ENCODE measurements at places on chromosomes 4 and X.

DNA sequence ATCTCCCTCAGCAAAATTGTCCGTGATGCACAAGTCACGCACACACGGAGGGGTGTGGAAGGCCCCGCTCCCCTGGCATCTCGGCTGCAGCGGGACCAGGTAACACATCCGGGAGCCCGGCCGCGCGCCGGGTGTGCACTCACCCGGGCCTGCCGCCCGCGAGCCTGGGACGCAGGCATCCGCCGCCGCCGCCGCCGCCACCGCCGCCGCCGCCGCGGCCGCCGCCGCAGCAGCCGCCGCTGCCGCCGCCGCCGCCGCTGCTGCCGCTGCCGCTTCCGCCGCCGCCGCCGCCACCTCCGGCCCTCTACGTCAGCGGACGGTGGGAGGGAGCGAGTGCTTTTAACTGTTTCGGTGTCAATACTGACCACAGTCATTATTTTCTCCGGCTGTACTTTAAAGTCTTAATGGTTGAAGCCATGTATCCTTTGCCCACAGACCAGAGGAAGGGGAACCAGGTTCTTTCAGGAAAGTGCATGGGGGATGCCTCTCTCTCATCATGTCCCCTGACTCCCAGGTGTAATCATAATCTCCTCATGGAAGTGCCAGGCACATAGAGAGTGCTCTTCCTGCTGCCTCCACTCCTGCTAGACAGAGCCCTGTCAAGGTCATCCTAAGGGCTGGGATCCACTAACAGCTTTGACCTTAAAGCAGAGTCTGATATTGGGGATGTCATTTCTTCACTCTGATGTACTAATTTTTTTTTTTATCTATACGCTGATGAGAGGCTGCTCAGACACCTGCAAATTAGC, 38.0 kb downstream of the MAGEE2 start:
- DNase-seq: no peak

DNA sequence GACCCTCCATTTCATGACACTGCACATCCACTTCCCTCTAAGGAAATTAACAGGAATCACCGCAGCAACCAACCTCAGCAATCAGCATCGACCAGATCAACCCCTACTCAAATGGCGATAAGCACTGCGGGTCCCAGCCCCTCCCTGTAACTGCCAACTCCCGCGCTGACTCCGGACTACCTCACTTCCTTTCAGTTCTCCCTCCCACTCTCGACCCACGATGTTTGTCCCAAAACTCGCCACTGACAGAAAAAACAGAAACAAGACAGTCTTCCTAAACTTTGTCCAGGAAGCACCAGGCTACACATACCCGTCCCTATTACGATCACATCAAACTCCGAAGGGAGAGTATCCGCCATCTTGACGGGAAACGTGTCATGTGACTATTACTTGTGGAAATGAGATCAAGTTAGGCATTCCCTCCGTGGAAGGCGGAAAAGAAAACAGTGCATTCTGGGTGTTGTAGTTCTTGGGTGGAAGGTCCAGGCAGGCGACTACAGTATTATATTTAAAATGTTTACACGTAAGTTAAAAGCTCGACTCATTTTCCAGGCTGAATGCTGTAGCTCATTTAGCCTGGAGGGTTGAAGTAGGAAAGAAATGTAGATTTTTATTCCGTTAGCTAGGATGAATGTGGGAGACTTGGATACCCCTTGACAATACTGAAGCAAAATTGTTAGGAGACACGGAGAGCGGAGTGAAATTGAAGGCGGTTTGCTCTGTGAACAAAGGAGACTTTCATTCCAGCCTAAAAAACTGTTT, at the start of gene CHM:
Gene CHM (minus strand): TSS at position 385 of the 762 bp plus-strand sequence. CDS start 26 bp downstream, at position 359.
- no peak for DNase-seq

DNA sequence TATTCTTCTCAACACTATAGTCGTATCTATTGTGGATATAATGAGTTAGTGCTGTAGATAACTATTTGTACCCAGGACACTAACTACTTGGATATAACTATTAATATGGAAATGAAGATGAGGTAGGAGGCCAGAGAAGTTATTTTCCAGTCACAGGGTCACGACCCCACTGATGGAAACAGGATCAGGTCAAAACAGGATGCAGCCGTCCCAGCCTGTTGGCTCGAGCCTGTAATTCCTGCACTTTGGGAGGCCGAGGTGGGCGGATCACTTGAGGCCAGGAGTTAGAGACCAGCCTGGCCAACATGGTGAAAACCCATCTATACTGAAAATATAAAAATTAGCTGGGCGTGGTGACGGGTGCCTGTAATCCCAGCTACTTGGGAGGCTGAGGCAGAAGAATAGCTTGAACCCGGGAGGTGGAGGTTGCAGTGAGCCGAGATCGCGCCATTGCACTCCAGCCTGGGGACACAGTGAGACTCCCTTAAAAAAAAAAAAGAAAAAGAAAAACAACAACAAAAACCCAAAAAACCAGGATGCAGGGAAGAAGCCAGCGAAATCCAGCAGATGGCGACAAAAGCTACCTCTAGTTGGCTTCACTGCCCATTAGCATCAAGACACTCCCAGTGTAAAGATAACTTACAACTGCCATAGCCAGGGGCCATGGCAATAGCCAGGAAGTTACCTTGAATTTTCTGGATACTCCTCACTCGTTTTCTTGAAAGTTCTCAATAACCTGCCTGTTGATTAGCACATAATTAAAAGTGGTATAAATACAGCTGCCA, 37.9 kb upstream of the NKAP start:
- peak; percentile 22 for DNase-seq

DNA sequence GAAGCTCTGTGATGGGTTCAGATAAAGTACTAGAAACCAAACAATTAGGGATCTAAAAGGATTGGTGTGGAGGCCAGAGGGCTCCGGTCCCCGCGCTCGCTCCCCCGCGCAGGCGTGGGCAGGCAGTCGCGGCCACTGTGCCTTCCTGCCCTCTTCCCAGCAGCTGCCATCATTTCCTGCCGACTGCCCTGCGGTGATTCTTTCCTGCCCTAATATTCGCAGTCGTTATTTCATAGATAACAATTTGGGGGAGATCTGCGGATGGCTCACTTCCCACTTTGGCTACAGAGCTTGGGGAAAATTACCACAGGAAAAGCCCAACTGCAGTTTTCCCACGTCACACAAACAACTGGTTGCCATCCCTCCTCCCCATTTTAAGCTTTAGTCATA, 2.2 kb downstream of the GRIA2 start:
- DNase-seq: no peak

DNA sequence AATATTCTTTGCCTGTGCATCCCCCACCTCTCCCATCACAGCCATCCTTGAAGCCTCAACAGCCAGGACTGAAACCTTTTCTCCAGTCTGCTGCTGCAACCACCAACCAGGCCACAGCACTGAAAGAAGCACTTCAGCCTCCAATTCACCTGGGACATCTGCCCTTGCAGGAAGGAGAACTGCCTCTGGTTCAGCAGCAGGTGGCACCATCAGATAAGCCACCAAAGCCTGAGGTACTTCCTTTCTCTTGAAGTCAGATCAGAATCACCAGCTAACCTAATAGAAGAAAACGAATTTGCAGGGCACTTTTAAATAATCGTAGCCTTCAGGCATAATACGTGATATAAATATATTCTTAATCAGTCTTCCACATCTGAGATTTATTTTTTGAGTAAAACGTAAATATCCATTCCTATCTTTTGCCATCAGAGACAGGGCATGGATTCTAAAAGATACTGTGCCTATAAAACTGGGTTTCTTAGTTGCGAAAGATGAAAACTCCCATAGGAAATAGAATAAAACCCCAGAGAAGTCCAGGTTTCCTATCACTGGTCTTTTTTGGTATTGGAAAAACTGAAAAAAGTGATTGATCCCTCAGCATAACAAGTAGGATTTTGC, 9.5 kb downstream of the AMBN start:
- DNase-seq: peak; percentile 55

- no peak for DNase-seq
Observed at GRCh38 chrX:16082470-16083085, 40.8 kb upstream of the GRPR start.

GRCh38 chr4:24363751-24364150, 220.6 kb downstream of the DHX15 start:
- DNase-seq: no peak

DNA sequence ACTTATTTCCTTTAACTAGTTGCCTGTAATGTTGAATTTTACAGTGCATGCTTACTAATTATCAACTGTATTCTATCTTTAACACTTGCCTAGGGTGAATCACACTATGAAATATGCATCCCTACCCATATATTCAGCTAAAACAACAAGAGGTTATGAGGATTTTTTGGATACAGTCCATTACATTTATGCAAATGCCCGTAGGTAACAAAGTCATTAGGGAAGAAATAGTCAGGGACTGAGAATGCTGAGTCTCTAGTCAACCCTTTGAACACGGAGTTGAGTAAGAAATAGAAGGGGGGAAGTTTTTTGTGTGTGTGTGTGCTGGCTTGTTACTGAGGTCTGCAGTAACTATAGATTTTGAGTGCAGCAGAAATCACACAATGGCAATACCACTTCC, 26.1 kb upstream of the CBLL2 start:
- DNase-seq: no peak

DNA sequence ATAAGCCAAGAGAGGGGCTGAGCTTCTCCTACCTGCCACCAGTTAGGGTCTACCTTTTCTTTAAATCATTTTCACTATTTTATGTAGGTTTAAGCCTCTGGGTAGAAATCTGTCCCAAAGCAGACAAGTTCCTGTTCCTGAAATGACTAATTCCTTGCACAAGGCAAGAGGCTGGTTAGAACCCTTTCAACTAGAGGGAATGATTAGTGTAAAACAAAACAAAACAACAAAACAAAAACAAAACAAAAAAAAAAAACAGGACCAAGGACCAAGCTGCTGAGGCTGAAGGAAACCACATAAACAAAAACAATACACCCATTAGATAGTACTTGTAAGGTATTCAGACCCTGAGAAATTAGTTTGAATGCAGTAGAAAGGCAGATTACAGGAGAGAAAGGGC, 62.7 kb downstream of the MAML3 start:
- no peak for DNase-seq

GRCh38 chrX:19811807-19812604, 75.4 kb downstream of the SH3KBP1 start:
- no peak for DNase-seq

- peak; percentile 40 for DNase-seq
Observed at GRCh38 chr4:145609481-145610427, 9.4 kb upstream of the MMAA start.

DNA sequence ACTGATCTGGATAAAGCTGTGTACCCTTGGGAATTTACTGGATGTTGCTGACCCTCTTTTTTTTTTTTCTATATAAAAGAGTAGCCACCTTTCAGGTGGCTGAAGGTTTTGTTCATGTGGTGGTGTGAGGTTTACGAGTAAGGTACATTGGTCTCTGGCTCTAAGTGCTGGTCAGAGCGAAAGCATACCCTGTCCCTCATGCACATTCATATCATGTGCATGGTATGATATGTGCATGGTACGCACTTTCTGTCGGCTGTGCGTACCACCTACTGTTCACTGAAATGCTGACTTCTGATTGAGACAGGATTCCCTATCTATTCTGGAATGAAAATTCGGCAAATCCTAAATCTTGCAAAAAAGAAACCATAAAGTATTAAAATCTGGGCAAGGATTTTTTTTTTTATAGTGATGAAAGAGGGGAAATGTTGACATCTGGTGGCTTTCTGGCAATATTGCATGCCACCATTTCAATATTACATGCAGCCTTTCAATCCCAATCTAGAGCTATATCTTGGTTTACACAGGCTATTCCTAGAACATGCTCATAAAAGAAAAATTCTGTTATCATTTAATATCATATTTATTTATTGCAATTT, 32.8 kb downstream of the FAM149A start:
- peak; percentile 6 for DNase-seq

DNA sequence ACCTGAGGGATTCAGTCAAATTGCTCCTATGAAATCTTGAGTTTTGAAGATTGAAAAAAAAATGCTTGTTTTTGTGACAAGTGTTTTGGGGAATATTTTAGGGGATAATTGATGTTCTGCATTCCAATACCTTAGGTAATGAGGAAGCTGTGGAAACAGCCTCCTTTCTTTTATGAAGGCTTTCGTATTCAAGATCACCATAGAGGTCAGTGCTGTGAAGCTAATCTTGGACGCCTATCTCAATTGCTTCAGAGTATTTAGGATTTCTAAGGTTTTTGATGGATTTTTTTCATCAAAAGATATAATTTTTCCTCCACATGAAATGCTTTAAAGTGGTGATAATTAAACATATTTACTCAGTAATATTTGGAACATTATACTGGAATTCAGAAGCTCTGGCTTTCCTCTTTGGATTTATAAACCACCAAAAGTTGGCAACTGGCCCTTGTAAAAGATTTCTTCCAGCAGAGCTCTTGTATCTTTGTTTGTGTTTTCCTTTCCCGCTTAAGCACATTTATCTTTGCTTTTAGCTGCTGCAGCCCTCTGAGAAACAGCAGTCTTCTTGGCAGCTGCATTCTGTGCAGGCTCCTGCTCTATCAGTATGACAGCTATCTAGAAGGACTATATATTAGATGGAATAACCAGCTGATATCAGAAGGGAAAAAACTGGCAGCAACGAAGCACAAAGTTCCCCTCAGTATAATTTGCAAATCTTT, 63.7 kb downstream of the HMGB2 start:
- DNase-seq: no peak

DNA sequence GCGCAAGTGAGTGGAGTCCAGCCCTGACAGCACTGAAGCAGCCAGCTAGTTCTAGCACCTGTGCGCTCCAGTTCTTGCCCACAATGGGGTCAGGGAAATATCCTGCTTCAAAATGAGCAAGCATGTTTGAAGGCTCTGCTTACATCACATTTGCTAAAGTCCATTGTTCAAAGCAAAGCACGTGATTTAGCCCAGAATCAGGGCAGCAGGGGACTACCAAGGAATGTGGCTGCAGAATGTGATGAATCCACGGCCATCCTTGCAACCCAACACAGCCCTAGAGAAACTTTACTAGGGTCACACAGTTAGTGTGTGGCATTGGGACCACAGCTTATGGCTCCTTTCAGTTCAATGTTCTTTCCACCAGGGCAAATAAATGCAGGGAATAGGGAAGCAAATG, 47.3 kb upstream of the SMIM31 start:
- DNase-seq: no peak

- DNase-seq: no peak
Observed at GRCh38 chr4:54668014-54668611, 10.4 kb downstream of the KIT start.

GRCh38 chrX:115324194-115324593, 34.7 kb downstream of the LUZP4 start:
- no peak for DNase-seq

- no peak for DNase-seq
Observed at GRCh38 chr4:121071640-121072223, 603 bp downstream of the NDNF start.

DNA sequence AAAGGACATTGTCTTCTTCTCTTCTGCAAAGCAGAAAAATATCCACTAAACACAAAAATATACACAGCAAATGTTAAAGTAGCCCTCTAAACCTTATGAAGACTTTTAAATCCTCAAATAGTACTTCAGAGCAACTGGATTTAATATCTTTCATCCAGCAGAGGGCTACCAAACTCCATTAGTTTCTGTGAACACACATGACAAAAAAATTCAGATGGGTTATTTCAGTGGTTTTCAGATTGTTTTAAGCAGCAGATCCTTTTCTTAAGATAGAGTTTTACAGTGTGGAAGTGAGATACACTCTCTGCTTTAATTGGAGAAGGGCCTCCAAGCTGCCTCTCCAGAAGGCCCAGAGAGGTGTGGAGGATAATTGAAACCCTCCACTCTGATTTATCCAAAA, 56.7 kb downstream of the ANK2 start:
- peak; percentile 25 for DNase-seq

All from NCI-H1694 treated with DMSO at 0.1 percent for 48 hours (cell line).